ENCODE measurements at places on chromosomes 1 and 21. TPM values are rescaled to one million over a fixed set of nuclear protein-coding genes. Genes with fewer than 3 reads are reported as not detected.

GRCh38 chr1:17198476-17199258, 6.3 kb upstream of the PADI1 start:
- no peak for DNase-seq

DNA sequence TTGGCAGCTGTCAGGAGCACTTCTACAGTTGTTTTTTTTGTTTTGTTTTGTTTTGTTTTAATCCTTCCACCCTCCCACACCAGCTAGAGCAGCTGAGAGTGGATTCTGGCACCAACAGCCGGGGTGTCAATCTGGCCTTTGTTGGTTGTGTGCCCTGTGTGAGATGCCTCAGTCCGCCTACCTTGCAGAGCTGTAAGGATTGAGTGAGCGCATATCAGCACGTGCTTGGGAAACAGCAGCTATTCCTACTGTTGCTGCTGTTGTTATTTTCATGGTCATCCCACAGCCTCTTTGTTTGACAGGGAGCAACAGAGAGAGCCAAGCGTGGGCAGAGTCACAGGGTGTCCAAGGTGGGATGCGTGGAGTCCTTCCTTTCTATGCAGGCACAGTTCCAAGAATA, 50.4 kb downstream of the PGBD5 start:
- DNase-seq = no peak

GRCh38 chr1:156677616-156678596, 699 bp upstream of the NES start:
- DNase-seq = no peak

DNA sequence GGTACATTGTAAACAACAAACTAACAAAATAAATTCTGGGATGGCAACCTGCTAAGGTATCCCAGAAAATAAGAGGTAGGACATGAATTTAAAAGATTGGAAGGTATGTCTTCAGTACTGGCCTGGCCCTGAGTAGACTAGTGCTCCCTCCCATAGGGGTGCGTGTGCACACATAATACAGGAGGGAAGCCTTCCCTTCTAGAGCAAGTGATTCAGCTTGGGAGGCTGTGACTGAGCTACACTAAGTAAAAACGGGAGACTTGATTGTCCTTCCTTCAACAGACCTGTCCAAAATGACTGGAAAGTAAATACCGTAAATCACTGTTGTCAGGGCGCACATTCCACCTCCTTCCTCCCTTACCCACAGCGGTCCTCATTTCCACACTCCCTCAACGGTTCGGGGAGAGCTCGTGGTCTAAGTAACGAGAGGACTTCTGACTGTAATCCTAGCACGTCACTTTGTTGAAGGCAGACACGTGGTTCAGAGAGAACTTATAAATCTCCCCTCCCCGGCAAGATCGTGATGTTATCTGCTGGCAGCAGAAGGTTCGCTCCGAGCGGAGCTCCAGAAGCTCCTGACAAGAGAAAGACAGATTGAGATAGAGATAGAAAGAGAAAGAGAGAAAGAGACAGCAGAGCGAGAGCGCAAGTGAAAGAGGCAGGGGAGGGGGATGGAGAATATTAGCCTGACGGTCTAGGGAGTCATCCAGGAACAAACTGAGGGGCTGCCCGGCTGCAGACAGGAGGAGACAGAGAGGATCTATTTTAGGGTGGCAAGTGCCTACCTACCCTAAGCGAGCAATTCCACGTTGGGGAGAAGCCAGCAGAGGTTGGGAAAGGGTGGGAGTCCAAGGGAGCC, at the start of gene TGFB2:
TSS of gene TGFB2 (plus strand) at position 523 of the 859 bp plus-strand sequence. CDS start 1,366 bp downstream, outside the sequence.
- peak; percentile 51 for DNase-seq

- DNase-seq = no peak
These were observed 65.9 kb downstream of the SLC37A1 start for GRCh38 chr21:42579456-42580075.

DNA sequence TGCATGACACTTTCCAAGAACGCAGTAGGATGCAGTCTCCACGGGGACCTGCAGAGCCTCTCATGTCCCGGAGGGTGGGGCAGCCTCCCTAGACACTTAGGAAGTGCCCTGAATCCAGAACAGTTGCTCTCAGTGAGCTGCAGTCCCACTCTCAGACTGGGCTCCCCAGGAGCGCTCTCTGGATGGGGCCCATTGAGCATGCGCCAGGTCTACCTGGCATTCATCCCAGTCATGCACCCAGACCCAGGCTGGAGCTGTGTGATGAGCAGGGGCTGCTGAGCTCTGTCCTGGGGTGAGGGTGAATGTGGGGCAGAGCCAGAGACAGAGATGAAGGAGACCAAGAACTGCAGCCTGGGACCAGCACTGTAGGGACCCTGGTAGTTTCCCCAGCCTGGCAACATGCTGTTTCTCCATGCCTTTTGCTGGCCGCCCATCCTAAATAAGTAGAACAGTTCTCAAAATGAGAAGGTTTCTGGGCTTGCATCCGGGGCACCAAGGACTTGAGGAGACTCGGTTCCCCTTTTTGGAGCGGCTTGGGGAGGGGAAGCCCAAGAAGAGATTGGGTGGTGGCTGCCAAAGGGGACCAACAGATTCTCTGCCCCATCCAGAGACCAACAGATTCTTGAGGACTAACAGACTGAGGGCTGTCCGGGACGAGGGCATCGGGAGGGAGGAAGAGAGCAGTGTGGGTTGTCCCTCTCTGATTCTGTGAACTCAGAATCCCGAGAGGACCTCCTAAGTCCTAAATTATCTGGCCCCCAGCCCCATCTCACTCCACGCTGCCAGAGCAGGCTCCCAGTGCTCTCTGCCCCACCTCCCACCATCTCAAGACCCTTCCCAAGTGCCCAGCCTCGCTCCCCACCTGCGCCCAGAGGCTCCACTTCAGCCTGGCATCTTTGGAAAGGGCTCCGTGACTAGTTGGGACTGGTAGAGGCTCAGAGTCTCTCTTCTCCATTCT, 1.0 kb upstream of the PGLYRP4 start:
- no peak for DNase-seq

DNA sequence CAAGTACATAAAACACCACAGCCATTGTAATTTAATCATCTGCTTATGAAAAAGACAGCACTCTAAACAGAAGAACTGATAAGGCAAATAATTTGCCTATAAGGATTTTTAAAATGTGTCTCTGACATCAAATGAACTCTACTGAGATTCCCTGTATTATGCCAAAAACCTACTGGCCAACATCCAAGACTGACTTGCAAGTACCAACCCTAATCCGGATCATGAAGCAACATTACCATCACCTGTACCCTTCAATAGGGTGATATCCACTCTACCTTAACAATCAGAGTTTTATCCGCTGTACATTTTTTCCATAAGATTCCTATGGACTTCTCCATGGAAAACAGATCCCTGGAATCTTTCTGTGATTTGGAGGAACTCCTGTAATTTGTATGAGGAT, 4.6 kb downstream of the RGS7 start:
- DNase-seq = no peak

DNA sequence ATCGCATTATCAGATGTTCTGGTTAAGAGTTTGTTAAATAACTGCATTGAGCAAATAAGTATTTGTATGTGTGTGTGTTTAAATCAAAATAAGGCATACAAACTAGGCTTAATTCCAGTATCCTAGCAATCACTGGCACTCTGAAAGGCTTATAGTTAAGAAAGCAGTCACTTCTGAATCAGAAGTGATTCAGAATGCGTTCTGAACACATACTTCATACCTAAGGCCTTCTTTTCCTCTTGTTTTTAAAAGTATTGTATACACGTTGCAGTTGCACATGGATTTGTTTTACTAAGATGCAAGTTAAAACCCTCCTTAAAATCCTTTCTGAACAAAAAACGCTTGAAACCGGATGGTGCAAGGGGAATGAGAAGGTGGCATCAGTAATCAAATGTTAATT, 238.4 kb upstream of the DMRTA2 start:
- DNase-seq = no peak

DNA sequence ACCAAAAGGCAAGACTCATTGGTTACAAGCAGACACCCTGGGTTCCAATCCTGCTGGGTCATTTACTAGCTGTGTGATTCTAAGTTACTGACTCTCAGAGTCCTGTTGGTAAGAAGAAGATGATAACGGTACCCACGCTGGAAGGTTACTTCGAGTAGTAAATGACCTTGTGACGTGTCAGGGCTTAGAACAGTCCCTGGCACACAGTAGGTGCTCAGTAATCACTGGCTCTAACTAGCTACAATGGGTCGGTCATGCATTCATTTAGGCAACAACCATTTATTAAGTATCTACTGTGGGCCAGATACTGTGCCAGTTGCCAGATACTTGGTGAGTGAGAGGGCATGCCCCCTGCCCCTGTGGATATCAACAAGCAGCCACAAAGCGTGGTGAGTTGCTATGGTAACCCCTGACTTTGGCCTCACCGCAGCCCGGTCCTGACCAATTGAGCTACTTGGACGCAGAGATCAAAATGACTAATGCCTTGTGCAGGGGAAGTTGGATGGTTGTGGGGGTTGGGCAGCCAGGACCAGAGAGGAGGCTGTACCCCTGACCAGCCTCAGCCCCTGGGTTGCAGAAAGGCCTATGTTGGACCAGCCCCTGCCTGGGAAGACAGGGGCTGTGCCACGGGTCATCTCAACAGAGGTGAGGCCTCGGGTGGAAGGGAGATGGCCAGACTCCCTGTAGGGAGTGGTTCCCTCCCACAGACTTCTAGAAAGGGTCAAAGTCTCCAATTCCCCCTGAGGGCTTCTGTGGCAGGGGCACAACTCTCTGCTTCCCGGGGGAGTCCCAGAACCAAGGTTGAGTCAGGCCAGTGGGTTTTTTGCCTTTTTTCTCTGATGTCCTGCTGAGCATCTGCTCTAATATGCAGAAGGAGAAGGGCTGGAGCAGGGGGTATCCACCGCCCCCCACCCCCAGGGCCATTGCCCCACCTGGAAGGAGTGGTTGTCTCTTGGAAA, 16.0 kb downstream of the DHRS3 start:
- DNase-seq = no peak

GRCh38 chr1:27885114-27885528, 12.8 kb downstream of the THEMIS2 start:
- no peak for DNase-seq

GRCh38 chr1:198913667-198914066, 274.8 kb downstream of the PTPRC start:
- DNase-seq = no peak

DNA sequence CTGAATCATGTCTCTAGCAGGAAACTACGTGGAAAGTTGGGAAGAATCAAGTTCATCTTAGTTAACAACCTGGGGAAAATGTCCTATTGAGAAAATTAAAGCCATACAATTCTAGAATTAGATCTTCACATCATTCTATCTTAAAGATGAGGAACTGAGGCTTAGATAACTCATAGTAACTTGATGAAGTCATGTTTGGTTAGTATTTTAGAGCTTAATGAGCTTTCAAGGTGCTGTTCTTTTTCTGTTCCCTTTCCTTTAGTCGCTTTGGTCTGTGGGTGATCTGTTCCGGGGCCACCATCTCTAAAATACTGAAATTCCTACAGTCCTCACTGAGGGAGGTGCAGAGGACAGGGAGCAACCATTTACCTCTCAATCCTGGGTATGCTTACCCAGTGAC, 4.3 kb upstream of the GLUL start:
- DNase-seq = no peak

The USH2A gene
- under 0.01 TPM for polyA plus RNA-seq

DNA sequence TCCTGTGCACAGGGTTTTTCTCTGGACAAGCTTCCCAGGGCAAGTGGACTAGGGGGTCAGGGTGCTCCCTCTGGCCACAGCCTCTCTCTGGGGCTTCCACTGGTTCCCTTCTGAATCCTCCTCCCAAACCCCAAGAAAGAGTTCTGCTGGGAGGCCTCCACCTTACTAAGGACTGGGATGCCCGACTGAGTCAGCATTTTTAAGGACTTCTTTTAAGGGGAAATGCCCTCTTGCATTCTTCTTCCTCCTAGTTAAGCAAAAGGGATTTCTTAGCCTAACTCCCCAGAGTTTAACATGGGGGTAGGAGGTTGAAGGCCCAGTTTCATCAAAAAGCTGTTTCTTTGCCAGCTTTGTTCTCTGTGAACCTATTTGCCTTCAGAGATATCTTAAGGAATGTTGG, 99.7 kb upstream of the KRTAP19-8 start:
- DNase-seq = no peak

The MATN1 gene
- 0.13 TPM for polyA plus RNA-seq

DNA sequence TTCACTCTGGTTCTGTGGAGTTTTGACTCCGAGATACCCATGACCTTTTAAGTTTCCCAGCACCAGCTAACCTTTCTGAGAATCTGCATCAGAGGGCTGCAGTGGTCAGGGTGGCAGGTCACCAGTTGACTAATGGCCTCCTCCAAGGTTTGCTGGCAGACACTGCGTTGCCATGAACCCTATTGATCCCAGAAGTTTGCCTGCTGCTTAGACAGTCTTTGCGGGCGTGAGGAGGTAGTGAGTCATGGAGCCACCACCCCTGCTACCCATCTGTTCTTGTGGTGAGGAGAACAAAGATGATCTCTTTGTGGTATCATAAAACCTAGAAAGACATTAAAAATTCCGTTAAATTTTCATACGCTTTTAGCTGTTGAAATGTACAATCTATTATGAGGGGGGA, 180.4 kb downstream of the FGGY start:
- DNase-seq = peak; percentile 39

- DNase-seq = no peak
These were observed 32.0 kb downstream of the EGLN1 start for GRCh38 chr1:231390071-231390470.

DNA sequence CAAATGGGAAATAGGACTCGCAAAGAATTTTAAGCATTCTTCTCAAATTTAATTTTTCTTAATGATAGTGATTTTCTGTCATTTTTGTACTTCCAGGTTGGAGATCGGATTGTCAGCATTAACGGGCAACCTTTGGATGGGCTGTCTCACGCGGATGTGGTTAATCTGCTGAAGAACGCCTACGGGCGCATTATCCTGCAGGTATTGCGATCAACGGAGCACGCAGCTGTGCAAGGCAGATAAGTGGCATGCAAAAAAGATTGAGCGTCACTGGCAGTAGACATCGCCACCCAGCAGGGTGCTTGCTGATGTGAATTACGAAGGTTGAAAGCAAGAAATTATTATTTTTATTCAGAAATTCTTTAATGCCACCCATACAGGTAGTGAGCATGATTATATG, 65.9 kb upstream of the L1TD1 start:
- DNase-seq = no peak

DNA sequence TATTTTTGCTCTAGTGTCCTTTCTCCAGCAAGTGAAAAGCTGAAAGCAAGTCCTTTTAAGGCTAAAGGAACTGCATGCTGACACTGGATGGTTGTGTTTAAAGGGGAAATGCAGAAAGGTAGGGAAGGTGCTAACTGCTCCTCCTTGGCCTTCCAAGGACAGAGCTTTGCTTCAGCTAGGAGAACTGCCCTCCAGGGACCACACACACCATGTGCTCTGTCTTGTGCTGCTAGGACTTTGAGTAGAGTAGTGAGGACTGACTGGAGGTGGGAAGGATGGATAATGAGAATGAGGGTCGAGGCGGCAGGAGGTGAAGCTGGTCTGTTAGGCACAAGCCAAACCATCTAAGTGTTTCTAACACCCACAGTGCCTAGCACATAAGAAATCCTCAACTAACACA, 77.9 kb downstream of the WDR3 start:
- DNase-seq = no peak

The GNPAT gene
- 22.8 TPM for polyA plus RNA-seq

Measured in BJ (cell line).